ENCODE measurements at places on chromosomes 5 and 9.

DNA sequence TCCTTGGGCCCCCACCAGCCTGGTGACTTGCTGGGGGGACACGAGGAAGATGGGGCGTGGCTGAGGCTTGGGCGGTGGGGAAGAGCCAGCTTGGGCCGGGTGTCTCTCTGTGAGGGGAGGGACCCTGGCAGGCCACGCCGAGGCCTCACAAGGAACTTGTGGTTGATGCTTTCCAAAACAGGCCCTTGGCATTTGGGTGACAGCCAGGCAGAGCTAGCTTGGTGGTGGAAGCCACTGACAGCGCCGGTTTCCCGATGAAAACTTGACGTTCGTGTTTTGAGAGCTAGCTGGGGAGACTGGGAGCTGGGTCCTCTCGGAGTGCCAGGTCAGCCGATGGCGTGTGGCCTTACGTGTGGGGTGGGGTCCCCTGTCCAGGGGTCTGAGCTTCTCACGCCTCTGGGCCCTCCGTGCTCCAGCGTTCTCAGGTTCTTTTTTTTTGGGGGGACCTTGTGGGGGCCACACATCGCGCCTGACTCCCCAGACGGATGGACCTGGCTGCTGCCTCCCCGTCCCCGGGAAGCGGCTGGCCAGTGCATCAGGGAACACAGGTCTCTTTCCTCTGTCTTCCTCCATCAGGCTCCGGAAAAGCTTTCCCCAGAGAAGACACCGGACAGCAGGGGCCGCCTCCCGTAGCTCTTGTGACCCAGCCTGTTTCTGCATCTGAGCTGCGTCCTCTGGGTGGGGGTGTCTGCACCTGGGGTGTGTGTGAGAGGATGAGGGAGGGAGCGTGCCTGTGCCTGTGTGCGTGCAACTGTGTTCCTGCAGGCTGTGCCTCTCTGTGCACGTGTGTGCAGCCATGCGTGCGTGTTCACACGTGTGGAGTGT lies 129.3 kb upstream of the LPCAT1 start:
- no peak for DNase-seq

DNA sequence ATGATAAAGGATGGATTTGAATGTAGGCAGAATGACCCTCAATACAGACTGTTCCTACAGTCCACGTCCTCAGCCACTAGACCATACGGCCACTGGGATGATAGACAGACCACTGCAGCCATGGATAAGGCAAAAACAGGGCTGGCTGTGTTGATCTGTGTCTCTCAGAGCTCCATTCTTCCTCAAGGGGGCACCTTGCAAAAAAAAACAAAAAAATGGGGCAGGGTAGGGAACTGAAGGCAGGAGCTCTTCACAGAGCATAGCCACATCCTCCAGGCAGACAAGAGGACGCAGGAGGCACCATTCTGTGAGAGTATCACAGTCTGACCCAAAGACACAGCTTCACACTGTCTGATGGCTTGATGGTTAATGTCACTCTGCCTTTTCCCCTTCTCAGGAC lies 61.2 kb upstream of the GABRP start:
- DNase-seq: no peak

- DNase-seq: no peak
Measured at GRCh38 chr5:150492621-150493020, 15.3 kb upstream of the NDST1 start.

GRCh38 chr5:41413074-41413473 lies 97.3 kb downstream of the PLCXD3 start:
- no peak for DNase-seq

DNA sequence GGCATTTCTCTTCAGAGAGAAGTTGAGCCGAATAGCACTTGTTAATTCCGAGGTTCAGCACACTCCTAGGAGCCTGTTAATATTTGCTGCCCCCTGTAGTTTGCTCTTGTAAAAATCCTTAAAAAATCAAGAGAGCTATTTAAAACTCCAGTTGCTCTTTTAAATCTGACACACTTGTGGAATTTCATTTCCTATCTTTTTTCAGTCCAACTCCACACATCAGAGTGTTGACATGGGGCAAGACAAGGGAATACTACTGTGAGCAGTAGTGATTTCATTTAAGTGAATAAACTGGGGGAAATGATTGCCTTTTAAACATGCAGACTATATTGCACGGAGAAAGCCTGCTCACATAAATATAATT lies 1096.3 kb upstream of the DMAC1 start:
- DNase-seq: no peak

- DNase-seq: no peak
Measured at GRCh38 chr9:126722252-126722921, 82.5 kb upstream of the ZBTB43 start.

- no peak for DNase-seq
Measured at GRCh38 chr5:81027481-81028058, 67.4 kb downstream of the RASGRF2 start.

DNA sequence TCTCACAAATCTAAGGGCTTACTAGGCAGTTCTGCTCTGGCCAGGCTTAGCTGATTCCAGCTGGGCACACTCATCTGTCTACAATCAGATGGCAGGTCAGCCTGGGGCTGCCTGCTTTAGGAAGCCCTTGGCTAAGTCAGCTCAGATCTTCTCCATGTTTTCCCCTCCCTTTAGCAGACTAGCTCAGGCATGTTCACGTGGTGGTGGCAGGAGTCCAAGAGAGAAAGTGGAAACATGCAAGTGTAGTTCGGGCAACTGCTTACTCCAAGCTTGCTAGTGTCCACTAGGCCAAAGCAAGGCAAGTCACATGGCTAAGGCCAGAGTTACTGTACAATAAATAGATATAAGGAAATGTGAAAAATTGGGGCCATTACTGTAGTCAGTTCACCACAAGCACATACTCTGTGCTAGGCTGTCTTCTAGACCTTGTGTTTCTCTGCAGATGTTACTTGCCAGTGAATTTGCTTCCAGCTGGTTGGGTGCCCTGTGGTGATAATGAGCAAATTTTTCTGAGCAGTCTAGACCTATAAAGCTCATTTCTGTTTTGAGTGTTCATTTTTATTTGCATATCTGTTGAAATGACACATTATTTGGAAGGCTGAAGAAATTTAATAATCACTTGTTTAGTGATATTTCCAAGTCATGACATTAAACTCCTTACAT lies 38.3 kb downstream of the RECK start:
- no peak for DNase-seq

- no peak for DNase-seq
Measured at GRCh38 chr9:93252116-93252780, 68.3 kb downstream of the WNK2 start.

DNA sequence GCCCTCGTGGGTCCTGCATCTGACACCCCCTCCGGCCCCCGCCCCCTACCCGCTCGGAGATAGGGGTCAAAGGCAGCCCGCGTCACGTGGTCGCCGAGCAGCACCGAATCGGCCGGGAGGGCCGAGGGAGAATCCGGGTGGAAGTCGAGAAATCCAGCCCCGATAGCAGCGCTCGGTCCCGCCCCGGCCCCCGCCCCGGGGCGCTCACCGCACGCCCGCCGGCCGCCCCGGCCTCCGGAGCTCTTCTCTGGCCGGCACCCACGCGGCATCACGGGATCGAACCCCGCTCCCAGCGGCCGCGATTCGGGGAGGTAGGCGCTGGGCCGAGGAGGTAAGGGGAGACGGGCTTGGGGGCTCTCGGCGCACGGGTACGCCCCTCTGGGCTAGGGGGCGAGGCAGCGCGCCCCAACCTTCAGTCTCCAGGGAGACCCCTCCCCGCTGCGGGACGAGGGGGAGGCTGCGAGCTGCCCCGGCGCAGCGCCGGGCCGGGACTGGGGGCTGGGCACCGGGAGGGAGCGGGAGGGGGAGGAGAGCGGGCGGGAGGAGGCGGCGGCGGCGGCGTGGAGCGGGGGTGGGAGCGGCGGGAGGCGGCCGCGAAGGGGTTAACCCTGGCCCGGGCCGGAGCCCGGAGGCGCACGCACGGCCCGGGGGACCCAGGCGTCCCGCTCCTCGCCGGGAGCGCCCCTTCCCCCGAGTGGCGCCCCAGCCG lies 22.1 kb upstream of the NDST1 start:
- no peak for DNase-seq

DNA sequence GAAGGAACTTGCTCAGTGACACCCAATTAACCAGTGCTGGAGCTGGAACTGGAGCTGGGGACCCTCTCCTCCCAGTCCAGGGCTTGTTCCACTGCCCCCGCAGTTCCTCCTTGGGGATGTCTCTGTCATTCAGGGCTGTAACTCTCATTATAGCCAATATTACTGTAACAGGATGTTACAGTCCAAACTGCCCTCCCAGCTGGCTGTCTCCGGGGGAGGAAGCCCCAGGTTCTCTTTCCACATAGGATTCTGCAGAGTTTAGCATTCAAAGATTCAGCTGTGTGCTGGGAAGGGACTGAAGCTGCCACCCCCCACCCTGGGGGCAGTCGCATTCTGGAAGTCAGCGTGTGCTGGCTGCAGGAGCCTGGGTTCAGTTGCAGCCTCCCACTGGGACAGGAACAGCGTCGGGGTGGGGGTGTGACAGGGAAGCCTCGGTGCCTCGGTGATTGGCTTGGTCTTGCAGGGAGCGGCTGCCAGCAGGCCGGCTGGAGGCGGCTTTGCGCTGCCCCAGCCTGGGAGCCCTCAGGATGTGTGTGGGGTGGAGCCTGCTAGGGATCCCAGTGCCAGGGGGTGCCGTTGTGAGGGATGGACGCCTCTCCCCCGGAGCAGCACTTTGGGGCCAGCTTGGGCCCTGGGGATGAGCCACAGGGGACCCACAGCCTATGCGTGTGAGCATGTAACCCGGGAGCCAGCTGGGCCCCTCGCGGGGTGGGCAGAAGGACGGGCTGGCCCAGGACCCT lies 101.1 kb downstream of the RGS3 start:
- DNase-seq: no peak

DNA sequence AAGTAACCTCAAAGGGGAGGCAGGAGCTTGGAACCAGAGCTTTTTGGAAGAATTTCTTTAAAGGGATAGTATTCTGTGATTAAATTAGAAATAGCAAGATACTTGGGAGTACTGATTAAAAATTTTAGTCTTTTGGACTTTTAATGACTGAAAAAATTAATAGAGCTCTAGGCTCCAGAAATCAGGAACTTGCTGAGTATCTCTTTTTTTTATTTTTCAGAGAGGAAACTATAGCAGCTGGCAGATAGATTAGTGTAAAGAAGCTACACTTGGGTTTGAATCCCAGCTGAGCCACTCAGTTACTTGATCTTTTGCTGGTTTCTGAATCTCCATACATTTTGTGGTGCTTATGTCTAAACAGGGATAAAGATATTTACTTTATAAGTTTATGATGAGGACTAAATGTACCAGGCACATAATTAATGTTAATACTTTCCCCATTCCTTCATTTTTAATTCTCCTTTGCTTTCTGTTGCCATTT lies 94.2 kb upstream of the TNC start:
- DNase-seq: no peak

DNA sequence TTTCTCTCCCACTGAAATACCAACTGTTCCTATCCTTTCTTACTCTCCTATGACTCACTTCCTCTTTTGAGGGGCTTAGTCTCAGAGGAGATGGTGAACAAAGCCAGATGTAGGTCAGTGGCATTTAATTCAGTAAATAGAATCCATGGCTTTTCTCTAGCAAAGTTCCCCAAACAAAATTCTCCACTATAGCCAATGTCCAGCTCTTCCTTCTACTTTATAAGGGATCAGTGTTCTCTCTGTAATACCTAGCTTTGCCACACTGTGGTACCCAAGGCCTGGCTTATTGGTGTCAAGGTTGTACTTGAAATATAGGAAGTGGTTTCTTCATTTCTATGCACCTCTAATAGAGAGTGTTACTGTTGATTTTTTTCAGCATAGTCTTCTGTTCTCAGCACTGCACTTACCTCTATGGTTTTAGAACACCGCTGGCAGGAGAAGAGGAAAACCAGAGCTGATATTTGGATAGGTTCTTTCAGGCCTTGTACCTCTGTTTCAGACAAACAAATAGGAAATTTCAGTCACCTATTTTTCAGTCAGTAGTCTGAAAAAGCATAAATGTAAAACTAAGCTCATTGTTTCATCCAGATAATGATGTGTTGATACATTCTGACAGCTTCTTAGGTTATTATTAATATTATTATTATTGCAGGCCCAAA lies 40.6 kb upstream of the ITGA2 start:
- peak; percentile 51 for DNase-seq

DNA sequence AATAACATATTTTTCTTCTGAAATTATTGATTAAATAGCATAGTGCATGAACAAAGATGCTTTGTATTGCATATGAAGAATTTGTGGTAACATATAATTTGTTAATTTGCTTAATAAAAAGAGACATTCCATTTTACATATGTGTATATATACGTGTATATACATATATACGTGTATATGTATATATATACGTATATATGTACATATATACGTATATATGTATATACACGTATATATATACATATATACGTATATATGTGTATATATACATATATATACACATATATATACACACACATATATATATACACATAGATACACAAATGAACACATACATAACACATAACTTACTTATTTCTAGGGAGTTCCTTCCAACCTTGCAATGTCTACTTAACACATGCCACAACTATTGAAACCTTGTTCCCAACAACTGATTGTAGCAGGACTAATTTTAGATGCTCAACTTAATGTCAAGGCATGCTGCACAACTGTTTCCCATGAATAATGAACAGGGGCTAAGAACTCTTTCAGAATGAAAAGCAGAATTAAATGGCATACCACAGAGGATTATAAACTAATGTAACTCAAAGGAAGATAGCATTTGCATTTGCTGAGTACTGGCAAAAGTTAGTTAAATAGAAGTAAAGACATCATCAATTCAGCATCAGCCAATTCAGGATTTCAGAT lies 17.4 kb downstream of the KIF24 start:
- no peak for DNase-seq

- no peak for DNase-seq
Measured at GRCh38 chr9:33289496-33289895, 820 bp upstream of the NFX1 start.

DNA sequence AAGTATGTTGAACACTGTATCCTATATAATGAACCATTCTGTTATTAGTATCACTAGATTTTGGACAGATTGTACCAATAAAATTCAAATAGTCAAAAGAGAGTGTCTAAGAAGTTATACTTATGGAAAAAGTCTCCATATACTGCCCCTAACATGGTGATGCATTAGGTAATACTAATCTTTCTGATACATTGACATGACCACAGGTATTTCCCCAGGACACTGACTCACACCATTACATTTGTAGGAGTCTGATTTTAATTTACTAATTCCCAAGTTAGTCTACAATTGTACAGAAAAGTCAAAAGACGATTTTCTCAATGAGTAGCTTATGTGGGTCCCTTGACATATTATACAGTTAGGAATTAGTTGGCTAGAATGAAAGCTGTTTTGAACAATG lies 593.8 kb downstream of the ISL1 start:
- DNase-seq: no peak

GRCh38 chr5:149195962-149196361 lies 54.7 kb downstream of the ABLIM3 start:
- DNase-seq: no peak

DNA sequence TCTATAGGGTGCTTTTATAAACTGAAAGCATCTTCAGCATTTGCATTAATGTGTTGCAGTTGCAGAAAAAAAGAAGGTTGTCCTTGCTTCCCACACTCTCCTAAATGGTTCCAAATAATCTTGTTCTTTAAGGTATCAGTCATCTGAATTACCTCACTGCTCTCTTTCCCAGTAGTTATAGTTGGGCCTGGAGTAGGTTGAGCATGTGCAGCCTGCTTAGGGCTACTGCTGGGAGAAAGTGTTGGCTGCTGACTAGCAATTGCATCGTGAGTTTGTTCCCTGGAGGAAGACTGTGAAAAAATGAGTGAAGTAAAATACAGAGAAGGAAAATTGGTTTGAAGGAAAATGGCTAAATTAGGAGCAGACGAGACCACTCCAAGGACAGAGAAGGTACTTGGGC lies 74.5 kb downstream of the PRR16 start:
- no peak for DNase-seq

Measured in NCI-H187 treated with DMSO at 0.1 percent for 48 hours (cell line).